ENCODE measurements at places on chromosomes 12 and 14.

DNA sequence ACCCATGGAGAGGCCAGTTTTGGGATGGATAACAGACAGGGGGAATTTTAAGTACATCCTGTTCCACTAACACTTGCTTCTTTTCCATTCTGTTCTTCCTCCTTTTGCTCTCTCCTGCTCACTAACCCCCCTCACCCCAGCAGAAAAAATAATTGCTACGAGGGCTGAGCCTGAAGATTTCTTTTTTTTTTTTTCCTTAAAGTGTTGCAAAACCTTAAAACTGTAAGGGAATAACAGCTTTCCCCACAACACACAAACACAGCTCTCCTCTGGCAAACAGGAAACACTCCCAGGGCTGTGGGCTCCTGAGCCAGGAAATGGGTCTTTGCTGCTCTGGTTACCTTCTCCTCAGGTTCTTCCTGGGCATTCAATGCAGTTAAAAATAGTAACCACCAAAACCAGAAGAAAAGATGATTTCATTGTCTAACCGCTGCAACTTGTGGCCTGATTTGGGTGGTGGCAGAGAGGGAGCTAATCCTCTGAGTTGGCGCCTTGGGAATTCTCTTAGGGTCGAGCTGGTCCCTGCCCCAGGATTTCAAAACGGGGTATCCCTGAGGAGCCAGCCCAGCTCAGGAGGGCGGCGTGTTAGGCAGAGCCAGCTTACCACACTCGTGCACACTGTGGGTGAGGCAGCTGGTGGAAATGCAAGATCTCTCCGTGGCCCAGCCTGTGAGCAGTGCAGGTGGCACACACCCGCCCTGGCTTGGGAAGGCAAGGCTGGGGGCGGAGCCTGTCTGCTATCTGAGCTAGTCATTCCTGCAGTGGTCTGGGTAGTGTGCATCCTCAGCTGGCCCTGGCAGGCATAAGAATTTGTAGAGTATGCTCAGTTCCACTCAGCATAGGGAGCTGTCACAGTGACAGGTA lies 17.1 kb upstream of the EMP1 start:
- peak; percentile 15 for DNase-seq

DNA sequence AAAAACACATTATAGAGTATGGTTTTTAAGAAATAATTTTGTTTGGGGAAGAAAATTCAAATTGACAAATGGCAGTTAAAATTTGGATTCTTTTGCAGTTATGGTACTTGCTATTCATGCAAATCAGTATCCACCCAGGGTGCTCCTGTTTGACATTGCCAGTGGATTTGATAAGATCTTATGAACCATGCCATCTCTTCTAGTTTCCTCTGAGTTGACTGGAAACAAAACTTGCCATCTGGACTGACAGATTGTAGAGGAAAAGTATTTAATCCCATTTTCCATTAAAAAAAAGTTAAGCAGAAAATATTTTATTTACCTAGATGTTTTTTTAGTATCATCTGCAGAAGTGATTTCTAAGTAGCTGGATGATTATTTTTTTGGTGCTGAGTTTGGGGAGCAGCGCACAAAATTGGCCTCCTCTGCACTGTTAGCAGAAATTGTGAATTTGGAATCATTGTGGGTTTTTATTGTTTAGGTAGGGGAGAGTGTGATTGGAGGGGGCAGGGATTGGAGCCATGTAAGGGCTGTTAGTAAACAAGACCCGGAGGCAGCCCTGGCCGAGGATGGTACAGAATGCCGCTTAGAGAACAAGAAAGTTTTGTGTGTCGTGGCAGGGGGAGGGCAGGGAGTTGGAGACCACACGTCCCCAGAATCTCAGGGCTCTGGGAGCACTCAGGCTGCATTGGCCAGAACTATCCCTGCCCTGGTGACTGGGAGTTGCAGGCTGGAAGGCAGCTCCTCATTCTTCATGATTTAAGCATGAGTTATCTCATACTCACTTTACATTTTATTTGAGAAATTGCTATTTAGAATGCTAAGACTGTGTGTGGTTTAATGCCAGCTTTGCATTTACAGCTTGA lies 56.6 kb downstream of the WDR20 start:
- DNase-seq: no peak

- DNase-seq: no peak
Measured at GRCh38 chr12:86241600-86241999, 14.6 kb downstream of the MGAT4C start.

DNA sequence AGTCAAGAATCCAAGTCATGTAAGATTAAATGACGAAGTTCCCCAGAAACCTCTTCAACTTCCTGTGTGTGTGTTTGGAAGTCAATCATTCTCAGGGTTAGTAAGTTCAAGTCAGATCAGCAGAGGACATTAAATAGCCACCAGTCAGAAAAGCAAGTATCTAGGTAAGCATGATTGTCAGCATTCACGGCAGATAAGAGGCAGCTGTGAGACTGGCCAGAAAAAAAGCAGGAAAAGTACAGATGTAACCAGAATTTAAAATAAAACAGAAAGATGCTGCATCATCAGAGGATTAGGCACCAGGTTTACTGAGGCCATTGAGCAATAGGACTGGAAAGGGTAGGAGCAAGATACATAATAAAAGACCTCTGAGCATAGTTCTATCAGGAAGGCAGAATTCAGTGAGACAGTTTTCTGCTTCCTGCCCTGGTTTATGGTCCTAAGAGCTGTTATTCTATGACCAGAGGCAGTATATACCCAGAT lies 606.9 kb downstream of the FSCB start:
- no peak for DNase-seq

- DNase-seq: no peak
Measured at GRCh38 chr12:52149182-52149641, 42.6 kb downstream of the KRT80 start.

GRCh38 chr12:124774054-124774461 lies 89.6 kb downstream of the SCARB1 start:
- DNase-seq: no peak

- no peak for DNase-seq
Measured at GRCh38 chr12:14560904-14561574, 6.6 kb downstream of the PLBD1 start.

GRCh38 chr14:94127330-94127729 lies 2.1 kb downstream of the IFI27L2 start:
- no peak for DNase-seq

DNA sequence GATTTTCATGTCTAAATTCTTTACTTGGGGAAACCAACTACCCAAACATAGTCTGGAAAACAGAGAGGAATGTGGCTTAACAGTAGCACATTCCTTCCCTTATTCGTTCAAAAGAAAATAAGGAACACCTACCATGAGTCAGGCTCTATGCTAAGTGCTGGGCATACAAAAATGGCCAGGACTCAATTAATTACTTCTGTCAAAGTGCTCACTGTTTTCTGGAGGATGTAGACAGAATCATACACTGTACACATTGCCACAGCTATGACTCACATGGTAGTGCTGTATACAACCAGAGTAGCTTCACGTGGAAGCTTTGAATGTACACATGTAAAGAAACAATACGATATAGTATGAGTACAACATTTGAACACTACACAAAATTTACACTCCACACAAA lies 50.1 kb downstream of the SLC25A21 start:
- no peak for DNase-seq

DNA sequence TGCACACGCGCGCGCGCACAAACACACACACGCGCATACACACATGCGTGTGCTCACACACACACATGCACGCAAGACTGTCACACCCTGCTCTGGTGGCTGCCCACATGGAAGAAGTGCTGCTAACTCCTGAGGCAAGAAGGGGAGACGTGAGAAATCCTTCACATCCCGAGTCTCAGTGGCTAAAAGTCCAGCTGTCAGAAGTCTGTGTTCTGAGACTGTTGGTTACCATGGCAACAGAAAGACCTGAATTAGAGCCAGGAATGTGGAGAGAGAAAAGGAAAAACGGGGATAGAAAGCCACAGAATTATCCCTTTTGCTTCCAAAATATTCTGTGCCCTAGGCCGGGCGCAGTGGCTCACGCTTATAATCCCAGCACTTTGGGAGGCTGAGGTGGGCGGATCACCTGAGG lies 71.2 kb downstream of the PPFIBP1 start:
- no peak for DNase-seq

GRCh38 chr14:69675245-69675583 lies 63.8 kb downstream of the SUSD6 start:
- no peak for DNase-seq

DNA sequence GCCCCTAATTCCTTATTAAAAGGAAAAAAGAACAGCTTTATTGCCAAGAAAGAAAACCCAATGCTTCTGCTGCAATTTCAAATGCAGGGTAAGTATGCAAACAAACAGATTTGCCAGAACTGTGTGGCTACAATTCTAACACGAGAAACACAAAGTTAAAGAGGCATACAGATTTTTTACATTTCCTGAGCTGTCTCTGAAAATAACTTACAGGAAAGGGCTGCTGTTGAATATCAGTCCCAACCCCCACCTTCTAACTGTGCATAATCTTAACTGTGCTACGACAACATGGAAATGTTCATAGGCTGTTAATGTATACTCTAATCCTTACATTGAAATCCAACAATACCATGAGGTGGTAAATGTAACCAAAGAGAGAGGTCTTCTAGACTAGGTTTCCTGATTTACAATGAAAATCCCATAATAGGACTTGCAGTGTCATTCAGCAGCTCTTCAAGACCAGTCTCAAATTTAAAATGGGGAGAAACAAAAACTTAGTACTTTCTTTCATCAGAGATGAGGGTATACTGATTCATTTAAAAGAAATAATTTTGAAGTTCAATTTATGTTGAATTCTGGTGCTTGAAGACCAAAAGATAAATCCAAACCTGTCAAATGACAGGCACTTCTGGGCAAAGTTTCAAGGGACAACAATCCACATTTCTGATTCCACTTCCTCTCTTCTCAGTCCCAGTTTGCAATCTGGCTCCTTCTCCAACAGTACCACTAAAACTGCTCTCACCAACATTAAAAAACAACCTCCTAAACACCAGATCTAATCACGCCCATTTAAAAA lies 14.4 kb downstream of the FGD6 start:
- DNase-seq: peak; percentile 7

- no peak for DNase-seq
Measured at GRCh38 chr14:75264036-75264435, 14.6 kb upstream of the FOS start.

DNA sequence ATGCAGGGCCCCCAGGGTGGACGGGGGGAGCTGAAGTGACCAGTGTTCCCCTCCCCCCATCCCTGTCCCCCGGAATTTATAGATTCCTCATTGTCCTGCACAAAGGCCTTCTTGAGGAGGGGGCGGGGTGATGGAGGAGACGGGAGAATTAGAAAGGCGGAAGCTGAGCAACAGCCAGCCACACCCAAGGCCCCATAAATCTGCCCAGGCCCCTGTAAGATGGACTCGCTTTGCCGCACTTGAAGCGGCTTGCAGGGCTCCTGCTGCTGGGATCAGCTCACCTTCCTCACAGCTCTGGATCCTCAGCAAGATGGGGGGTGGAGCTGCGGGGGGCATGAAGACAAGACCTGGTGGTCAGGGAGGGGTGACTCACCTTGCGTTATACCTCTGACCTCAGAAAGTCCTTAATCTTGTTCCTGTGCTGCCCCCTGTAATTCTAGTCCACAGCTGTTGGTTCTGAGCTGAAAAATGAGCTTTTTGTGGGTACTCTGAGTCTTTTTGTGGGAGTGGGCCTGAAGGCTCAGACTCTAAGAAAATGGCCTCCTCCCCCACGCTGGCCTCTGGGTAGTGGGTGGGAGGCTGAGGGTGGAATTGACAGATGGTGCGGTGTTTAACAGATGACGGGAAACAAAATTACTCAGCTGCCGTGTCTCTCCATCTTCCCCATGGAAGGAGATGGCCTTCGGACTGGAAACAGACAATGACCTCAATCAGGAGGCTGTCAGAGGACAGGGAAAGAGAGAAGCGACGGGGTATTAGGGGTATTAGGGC lies 15.8 kb upstream of the ANKRD33 start:
- no peak for DNase-seq

GRCh38 chr12:86729739-86730138 lies 473.5 kb upstream of the MGAT4C start:
- DNase-seq: no peak

DNA sequence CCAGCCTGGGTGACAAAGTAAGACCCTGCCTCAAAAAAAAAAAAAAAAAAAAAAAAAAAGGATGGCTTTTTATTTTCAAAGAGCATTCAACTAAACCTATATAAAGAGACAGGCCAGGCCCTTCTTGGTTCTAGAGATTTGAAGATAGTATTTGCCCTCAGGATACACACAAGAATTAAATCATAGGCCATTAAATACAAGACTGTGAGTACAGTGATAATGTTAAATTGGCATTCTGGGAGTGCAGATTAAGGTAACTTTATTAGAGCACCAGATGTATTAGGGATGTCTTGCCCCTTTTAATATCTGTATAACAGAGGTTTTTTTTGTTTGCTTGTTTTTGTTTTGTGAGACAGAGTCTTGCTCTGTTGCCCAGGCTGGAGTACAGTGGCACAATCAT lies 61.3 kb downstream of the ATF7IP start:
- DNase-seq: no peak

GRCh38 chr12:90826036-90826435 lies 128.9 kb downstream of the CCER1 start:
- DNase-seq: no peak
